ENCODE measurements at places on chromosomes 12 and 14.

- DNase-seq, result no peak
These were observed 252.0 kb upstream of the ARID2 start for GRCh38 chr12:45477526-45477925.

DNA sequence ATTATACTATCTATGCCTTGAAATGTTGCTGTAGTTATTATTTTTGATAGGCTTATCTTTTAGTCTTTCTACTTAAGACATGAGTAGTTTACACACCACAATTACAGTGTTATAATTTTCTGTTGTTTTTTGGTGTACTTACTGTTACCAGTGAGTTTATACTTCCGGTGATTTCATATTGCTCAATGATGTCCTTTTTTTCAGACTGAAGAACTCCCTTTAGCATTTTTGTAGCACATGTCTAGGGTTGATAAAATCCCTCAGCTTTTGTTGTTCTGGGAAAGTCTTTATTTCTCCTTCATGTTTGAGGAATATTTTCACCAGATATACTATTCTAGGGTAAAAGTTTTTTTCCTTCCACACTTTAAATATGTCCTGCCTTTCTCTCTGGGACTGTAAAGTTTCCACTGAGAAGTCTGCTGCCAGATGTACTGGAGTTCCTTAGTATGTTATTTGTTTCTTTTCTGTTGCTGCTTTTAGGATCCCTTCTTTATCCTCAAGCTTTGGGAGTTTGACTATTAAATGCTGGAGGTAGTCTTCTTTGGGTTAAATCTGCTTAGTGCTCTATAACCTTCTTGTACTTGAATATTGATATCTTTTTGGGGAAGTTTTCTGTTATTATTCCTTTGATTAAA lies 41.5 kb upstream of the FERMT2 start:
- DNase-seq, result no peak

- DNase-seq, result no peak
These were observed 4.1 kb downstream of the SERPINA12 start for GRCh38 chr14:94505206-94505605.

DNA sequence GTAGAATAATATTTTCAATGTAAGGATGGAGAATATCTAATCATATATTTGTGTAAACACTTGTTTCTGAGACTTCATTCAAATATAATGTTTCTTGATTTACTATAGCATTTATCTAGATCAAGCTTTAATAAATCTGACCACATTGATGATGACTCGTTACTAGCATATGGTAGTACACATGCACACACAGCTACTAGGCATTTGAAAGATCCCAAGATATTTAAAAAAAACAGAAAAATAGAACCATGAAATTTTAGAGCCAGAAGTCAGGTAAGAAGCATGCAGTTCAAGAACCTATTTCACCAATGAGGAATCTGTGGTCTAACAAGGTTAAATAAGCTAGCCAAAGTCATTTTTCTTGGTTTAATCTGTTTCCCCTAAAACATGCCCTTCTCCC lies 32.0 kb downstream of the DCP1B start:
- no peak for DNase-seq

DNA sequence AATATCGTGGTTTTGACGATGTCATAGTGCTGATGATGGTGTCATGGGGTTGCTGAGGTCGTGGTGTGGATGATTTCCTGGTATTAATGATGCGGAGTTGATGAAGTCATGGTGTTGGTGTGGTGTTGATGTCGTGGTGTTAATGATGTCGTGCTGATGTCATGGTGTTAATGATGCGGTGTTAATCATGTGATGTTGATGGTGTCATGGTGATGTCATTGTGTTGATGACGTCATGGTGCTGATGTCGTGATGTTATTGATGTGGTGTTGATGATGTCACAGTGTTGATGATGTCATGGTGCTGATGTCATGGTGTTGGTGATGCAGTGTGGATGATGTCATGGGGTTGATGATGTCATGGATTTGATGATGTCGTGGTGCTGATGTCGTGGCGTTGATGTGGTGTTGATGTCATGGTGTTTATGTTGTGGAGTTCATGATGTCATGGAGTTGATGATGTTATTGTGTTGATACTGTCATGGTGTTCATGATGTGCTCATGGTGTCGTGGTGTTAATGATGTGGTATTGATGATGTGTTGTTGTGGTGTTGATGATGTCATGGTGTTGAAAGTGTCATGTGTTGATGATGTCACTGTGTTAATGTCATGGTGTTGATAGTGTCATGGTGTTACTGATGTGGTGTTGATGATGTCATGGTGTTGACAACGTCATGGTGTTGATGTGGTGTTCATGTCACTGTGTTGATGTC lies 48.5 kb upstream of the RIMBP2 start:
- no peak for DNase-seq

- DNase-seq, result no peak
These were observed 201.8 kb upstream of the RMST start for GRCh38 chr12:97260786-97261185.

GRCh38 chr12:6326316-6327228 lies 15.3 kb downstream of the TNFRSF1A start:
- no peak for DNase-seq

DNA sequence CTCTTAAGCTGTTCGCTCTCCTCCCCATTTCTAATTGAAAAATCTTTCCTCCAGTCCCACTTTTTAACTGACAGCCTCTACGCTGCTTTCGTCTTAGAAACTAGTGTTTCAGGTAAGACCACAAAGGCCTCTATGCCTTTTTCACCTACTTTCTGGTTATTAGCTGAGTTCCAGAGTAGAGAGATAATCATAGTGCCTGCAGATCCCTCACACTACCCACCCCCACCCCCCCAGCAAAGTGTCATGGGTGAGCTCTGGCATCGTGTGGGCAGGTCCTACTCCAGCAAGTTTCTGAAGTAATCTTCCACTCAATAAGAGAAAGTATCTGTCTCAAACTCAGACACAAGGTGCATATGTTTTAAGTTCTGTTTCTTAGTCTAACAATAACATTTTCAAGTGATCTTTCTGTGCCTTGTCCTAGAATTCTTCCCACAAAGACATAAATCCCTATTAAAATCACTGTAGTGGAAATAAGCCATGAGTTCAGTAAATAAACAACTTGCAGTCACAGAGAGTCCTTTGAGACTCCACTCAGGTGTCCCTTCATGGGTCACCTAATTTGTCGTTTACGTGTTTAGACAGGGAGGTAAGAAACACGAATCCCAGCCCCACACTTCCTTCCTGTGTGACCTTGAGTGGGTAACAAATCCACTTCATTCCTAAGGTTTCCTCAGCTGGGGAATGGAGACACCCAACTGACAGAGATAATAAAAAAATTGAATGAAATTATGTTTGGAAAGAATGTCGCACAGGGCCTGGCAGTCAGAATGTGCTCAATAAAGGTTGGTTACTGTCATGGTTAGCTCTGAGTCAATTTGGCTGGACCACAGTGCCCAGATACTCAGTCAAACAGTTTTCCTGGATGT lies 228.9 kb upstream of the CAND1 start:
- DNase-seq, result no peak

- no peak for DNase-seq
These were observed 21.1 kb upstream of the LRTM2 start for GRCh38 chr12:1799051-1799881.

GRCh38 chr14:72753044-72753710 lies 140.7 kb downstream of the DPF3 start:
- no peak for DNase-seq

DNA sequence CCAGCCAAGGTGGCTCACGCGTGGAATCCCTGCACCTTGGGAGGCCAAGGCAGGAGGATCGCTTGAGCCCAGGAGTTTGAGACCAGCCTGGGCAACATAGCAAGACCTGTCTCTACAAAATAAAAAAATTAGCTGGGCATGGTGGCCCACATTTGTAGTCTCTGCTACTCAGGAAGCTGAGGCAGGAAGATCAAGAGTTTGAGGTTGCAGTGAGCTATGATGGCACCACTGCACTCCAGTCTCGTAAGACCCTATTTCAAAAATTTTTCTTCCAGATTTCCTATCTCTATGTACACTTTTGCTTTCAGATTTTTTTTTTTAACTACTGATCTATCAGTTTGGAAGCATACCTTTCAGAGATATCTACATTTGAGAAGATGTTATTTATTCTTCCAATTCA lies 15.3 kb downstream of the SNX6 start:
- no peak for DNase-seq

DNA sequence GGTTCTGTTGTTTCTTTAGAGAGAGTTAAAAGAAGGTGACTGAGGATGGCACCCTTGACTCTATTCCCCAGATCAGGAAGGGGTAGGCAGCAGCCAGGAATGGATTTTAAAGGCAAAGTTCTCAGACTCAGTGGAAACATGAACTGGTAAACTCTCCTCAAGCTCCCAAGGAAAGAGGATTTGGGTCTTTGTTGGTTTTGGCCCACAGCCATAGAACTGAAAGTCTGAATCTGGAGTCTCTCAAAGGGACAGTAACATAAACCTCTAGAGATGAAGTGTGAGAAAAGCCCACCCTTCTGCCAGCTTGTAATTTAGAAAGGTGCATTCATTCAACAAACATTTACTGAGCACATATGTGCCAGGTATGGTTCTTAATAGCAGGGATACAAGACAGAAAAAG lies 28.6 kb upstream of the BLTP3B start:
- no peak for DNase-seq

GRCh38 chr12:89799316-89799715 lies 90.7 kb upstream of the ATP2B1 start:
- DNase-seq, result no peak

GRCh38 chr12:108782971-108783370 lies 51.7 kb upstream of the CORO1C start:
- DNase-seq, result no peak

DNA sequence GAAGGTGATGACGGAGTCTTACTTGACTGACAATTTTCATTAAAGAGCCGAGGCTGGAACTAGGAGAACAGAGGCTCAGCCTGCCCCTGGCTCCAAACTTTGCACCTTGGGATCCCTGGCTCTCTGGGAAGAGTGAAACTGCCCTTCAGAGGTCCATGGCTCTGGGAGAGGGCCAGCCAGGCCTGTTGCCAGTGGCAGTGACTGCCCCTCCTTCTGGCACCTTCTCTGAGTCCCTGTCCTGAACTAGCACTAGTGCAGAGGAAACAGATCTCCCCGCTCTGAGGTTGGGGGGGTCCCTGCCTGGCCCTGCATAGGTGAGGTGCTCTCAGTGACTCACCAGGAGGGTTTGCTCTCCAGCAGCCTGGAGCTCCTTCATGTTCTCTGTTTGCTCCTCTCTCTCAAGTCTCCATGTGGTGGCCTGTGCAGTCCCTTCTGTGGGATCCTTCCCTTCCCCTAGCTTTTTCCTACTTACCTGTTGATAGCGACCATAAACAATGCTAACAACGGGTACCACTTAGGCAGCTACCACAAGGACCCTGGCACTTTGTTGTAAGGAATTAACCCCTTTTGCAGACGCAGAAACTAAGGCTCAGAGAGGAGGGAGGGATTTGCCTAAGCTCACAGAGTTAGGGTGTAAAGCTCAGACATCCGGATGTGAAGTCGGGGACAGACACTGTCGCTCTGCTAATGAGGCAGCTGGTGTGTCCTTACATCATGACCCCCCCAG lies 22.4 kb downstream of the FAM222A start:
- DNase-seq, result no peak

DNA sequence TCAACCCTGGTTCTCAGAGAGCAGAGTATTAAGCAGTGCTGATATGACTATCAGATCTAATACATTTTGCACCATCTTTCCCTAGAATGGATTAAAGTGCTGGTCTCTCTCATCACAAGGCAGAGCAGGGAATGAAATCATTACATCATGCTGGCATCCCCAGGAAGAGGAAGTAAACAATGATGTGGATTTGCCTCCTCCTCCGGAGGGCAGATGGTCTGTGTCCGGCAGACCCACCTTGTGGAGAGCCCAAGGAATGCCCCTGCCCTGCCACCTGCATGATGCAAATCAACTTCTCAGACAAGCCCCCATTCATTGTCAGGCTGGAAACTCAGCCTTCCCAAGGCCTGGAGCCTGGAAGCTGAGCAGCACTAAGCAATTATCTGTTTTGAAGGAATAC lies 1149.1 kb downstream of the VRK1 start:
- no peak for DNase-seq

Measured in stimulated activated CD4-positive, alpha-beta T cell treated with anti-CD3 and anti-CD28 coated beads, Interleukin-1b, Interleukin-23, amount 100 ng/mL, for 1 hour (primary cell).